ENCODE measurements at places on chromosomes 3 and 15.

DNA sequence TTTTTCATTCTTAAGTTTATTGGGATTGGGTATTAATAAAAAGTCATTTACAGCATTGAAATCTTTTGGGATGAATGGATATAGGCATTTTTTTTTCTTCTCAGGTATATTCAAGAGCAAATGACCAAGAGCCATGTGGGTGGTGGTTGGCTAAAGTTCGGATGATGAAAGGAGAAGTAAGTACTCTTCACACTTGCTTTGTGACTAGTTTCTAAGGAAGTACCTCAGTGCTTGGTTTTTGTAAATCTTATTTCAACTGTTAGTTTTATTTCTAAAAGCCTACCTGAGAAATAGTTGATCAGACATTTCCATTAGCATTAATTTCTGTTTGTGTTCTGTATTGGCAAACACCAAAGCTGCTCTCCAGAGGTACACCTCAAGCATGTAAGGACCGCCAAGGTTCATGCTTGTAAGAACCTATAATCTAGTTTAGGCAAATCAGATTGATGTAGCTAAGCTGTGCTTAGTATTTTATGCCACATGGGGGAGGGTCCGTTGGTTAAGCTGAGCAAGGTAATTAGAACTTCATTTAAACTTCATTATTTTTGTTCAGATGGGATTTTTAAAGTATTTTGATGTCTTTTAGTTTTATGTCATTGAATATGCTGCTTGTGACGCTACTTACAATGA is 35.4 kb downstream of the FXR1 start:
- no peak for DNase-seq

DNA sequence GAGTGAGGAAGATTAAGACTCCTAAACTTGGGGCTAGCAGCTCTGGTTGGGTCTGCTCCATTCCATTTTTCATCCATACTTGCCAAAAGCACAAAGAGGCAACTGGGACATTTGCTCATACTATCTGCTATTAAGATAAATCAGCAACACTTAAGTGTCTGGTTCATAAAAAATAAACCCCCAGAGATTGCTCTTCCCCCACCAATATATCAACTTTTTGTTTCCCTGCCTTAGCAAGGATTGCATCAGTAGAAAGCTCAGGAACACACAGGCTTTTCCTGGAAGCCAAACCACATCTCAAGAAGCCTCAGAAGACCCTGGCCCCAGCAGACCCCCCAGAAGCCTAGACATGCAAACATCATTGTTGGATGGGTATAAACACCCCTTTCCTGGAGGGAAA is 232.4 kb upstream of the WNT5A start:
- DNase-seq, result peak; percentile 22

- DNase-seq, result no peak
Measured at GRCh38 chr15:95698230-95698629, 632.3 kb upstream of the NR2F2 start.

DNA sequence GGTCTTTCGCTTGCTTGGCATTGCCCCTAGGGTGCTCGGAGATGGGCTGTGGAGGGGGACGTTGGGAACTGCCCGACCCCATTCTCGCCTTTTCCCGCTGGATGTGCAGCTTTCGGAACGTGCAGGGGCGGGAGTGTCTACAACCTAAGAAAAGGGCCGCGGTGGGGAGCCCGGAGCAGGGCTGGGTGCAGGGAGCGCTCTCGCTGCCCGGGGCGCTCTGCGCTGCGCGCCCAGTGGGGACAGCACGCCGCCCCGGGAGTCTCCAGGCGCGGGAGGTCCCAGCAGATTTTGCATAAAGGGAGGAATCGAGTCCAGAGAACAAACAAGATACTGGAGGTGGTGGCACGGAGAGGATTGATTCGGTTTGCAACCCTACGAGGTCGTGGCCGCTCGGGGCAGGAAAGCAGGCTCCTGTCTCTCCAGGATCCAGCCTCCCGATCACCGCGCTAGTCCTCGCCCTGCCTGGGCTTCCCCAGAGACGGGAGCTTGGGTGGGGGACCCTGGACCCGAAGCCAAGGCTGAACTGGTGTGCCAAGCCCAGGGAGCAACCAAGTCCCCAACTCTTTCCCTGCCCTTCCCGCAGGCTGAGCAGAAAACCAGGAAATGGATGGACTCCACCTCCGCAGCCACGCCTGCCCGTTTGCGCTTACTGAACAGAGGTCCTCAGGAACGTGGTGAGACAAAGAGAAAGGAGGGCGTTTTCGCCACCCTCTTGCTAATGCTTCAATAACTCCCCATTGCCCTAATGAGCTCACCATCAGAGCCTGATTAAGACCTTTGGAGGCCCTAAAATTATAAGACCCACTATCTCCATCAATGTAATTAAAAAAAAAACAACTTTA is 59.7 kb downstream of the NOX5 start:
- DNase-seq, result peak; percentile 71

DNA sequence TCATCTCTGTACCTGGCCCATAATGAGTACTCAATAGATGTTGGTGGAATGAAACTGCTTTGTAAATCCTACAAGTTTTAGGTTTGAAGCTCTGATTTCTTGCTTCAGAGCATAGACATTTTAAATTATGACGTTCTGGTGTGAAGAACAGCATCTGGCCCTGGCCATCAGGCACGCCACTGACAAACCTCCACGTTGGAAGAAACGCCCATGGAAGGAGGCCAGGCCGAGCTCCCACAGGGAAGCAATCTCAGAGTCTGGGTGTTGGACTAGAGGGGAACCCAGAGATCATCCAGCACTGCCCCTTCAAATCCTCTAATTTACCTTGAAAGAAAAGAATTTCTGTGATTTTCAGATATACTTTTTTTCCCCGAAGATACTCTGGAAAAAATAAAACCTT is 328.1 kb upstream of the RGMA start:
- DNase-seq, result no peak

GRCh38 chr15:74392451-74392830 is 25.0 kb upstream of the CYP11A1 start:
- DNase-seq, result peak; percentile 63

GRCh38 chr15:44529864-44530604 is 6.9 kb upstream of the EIF3J start:
- no peak for DNase-seq

DNA sequence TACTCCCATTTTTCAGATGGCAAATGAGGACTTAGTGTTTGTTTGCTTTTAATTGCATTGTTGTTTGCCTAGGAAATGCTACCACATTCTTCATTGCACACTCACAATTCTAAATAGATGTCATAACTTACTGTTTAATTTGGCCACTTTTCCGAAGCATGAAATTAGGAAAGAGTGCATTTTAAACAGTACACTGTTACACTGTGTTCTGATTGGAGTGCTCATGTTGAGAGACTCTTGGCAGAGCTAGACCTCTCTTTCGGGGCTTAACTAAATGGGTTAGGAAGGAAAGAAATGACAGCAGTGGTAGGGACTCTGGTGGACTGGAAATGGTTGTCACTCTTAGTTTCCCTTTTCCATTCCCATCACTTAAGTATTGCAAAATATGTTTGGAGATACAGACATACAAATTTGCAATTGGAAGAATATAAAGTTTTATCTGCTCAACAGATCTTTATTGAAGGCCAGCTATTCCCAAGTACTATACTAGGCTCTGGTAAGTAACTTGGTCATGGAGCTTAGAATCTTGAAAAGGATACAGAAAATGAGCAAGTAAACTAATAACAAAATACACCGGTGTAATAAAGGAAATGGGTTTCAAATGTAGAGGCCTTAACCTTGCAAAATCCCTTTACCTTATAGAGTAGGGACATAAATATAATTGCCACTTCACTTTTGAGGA is 90.2 kb downstream of the DCUN1D1 start:
- no peak for DNase-seq

GRCh38 chr3:144104679-144105078 is 133.1 kb downstream of the DIPK2A start:
- DNase-seq, result no peak

- no peak for DNase-seq
Measured at GRCh38 chr3:53581671-53582070, 87.3 kb downstream of the CACNA1D start.

DNA sequence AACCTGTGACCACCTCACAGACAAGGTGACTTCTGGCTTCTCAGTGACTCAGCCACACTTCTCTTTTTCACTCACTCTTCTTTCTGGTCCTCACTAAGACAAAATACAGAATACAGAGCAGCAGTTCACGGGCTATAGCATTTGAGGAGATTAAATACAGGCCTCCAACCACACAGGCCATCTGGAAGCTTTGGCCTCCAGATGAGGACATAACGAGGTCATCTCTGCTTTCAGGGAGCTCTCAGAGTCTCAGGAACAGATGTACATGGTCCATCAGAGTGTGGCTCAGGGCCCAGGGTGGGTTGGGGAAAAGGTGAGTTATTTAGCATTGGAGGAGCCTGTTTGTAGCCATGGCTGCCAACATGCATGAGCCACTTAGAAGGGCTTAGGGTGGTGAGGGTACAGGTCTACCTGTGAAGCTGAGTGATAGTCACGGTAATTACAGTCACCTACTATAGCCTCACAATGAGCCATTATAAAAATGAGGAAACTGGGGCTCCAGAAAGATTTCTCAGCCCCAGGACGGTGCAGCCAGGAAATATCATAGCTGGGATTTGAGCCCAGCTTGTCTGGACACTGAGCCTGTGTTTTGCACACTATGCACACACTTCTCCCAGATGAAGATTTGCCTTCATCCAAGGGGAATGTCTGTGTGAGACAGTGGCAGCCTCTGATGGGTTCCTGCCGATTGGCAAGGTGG is 159.8 kb upstream of the CTDSPL start:
- DNase-seq, result peak; percentile 62

GRCh38 chr3:148852271-148852992 is 12.7 kb upstream of the CPA3 start:
- DNase-seq, result no peak

Measured in hindlimb muscle (tissue), 1 donor.